Small intestine (tissue), 16 donors: ENCODE measurements at places on chromosomes 1 and 21.
A peak's percentile ranks its signal among the peaks of the same experiment; 100 is the strongest.

- DNase-seq = no peak
Measured at GRCh38 chr1:32286763-32287162, 5.1 kb upstream of the HDAC1 start.

- no peak for DNase-seq
Measured at GRCh38 chr1:233972563-233972950, 68.1 kb downstream of the SLC35F3 start.

DNA sequence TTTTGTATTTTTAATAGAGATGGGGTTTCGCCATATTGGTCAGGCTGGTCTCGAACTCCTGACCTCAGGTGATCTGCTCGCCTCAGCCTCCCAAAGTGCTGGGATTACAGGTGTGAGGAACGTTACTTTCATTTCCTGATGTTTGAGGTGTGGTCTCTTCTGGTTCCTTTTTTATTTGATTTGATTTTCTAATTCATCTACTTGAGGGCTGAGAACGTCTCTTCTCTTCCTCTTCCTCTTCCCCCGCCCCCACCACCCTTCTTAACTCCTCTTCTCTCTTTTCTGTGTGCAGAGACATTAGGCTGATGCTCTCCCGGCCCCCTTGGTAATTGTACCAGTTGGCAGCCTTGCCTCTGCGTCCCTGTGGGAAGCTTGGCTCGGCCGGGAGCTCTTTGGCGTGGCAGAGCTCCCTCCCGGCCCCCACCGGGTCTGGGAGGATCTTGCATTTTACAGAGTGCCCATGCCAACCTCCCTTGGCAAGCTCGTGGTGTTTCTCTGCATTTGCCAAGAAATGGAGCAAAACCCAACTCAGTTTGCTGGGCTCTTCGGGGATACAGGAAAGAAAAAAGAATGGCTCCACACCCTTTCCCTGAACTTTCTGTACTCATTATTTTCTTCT lies 19.9 kb downstream of the CRYAA start:
- DNase-seq = no peak

DNA sequence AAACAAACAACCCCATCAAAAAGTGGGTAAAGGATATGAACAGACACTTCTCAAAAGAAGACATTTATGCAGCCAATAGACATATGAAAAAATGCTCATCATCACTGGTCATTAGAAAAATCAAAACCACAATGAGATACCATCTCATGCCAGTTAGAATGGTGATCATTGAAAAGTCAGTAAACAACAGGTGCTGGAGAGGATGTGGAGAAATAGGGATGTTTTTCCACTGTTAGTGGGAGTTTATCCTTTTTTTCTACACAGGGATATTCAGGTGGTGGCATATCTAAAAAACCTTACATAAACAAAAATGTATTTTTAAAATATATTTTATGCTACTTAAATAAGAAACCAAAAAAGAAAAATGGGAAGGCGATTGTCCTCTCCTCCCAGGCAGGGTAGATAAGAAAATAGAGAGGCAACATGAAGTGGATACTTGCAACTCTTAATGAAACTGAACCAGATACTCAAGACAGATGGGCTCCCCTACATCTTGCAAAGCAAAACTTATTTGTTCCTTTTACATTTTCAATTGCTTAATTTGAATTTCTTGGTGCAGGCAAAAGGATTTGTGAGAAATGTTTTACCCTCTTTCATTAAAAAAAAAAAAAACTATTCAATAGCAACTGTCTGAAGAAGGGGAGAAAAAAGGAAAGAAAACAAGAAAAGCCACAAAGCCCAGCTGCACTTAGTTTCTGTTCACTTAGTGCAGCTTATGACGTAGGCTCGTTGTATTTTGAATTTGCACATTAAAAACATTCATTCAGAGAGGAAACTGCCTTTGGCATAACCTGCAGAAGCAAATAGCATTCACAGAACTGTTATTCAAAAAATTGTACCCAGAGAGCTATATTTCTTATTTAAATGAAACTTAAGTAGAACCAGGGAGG lies 36.9 kb upstream of the RGS1 start:
- peak; percentile 55 for DNase-seq

DNA sequence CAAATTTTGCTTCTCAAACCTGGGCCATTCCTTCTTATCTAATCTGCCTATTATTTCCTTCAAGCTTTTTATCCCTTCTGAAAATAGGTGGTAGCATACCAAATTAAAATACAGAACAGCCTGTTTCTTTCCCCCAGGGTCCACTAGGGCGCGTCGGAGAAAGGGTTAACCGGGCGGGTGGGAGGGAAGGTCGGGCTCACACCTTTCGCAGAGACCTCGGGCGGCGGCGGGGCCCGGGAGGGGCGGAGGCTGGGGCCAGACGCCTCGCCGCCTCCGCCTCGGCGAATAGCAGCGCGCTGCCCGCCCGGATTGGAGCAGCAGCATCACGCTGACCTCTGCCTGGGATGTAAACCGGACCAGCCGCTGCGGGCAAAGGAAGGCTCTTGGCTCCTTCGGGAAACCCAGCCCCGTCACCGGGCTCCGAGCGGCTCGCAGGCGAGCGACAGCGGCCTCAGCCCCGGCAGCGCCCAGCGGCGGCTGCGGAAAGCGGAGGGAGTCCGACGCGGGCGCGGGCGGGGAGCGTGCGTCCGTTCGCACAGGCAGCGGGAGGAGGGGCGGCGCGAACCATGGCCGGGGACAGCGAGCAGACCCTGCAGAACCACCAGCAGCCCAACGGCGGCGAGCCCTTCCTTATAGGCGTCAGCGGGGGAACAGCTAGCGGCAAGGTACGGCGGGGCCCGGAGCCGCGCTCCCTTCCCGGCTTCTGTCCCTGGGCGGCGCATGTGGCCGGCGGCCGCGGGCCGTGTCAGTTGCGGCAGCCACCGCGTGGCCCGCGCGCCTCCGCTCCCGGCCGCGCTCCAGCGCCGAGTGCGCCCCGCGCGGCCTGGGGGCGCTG lies at the start of gene UCK2:
Gene UCK2, plus strand, starts transcription at position 347 of the 835 bp plus-strand sequence. Its CDS starts 220 bp downstream, at position 567.
- DNase-seq = peak; percentile 82

DNA sequence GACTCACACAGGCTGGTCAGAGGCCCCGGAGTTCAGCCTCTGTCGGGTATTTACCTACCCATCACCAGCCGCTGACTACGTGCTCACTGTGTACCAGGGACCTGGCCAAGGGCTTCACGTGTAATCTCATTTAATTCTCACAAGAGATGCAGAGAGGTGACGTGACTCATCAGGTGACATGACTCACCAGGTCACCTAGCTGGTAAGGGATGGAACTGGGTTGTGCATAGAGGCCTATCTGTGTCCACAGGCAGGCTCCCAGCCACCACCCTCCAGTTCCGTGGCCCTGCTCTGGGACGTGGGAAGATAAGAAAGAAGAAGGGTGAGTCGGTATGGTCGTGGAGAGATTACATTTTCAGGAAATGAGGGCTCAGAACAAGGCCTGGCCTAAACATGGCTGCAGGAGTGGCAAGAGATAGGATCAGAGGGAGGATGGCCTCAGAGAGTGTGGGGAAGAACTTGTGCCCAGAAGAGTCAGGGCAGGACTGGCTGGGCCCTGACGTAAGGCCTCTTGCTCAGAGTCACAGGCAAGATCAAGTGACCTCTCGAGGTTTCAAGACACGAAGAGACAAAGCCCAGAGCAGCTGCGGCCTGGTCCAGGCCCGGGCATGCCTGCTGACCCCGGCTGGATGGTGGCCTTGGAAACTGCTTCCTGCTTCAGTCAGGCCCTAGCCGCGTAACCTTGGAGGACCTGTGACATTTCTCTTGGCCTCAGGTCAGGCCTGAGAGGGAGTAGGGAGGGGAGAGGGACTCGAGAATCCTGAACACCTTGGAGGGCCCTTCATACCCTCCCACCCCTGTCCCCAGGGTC lies 52.7 kb upstream of the WASF2 start:
- DNase-seq = peak; percentile 93

GRCh38 chr1:101451888-101452287 lies 215.1 kb downstream of the S1PR1 start:
- DNase-seq = no peak

DNA sequence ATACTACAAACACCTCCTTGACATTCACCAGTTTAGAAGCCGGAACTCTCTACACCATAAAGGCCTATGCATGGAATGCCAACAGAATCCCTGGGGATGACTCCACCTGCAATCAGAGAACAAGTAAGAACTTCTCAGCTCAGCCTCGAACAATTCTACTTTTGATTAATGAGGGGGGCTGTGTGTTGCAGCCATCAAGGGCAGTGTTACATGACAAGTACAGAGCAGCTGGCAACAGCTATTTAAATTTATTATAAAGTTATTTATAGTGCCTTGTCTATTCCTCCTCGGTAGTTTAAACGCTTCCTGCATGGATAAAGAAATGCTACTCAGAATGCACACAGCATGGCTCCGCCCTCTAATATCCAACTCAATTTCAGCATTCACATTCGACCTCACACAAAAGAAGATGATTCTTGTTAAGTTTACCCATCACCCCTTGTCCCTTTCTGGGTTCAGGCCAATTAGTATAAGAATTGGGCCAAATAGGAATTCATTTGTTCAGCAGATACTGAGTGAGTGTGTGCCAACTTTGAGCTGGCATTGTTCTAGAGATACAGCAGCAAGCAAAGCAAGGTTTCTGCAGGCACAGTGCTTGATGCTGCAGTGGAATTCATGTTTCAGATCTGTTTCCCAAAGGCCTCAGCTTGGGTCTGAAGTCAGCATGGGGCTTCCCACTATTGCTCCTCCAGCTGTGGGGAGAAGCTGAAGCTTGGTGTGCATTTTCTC lies 6.4 kb downstream of the FNDC7 start:
- DNase-seq = no peak

- peak; percentile 48 for DNase-seq
Measured at GRCh38 chr21:34073749-34074282, 438 bp downstream of the MRPS6 start.

- DNase-seq = no peak
Measured at GRCh38 chr21:28025111-28025510, 967.6 kb downstream of the LTN1 start.

- DNase-seq = no peak
Measured at GRCh38 chr1:240912821-240913220, 300.9 kb upstream of the GREM2 start.

DNA sequence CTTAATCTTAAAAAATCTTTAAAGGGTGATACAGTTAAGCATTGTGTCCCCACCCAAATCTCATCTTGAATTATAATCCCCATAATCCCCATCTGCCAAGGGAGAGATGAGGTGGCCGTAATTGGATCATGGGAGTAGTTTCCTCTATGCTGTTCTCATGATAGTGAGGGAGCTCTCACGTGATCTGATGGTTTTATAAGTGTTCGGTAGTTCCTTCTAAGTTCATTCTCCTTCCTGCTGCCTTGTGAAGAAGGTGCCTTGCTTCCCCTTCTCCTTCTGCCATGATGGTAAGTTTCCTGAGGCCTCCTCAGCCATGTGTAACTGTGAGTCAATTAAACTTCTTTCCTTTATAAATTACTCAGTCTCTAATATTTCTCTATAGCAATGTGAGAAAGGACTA lies 10.7 kb downstream of the DHRS3 start:
- no peak for DNase-seq

DNA sequence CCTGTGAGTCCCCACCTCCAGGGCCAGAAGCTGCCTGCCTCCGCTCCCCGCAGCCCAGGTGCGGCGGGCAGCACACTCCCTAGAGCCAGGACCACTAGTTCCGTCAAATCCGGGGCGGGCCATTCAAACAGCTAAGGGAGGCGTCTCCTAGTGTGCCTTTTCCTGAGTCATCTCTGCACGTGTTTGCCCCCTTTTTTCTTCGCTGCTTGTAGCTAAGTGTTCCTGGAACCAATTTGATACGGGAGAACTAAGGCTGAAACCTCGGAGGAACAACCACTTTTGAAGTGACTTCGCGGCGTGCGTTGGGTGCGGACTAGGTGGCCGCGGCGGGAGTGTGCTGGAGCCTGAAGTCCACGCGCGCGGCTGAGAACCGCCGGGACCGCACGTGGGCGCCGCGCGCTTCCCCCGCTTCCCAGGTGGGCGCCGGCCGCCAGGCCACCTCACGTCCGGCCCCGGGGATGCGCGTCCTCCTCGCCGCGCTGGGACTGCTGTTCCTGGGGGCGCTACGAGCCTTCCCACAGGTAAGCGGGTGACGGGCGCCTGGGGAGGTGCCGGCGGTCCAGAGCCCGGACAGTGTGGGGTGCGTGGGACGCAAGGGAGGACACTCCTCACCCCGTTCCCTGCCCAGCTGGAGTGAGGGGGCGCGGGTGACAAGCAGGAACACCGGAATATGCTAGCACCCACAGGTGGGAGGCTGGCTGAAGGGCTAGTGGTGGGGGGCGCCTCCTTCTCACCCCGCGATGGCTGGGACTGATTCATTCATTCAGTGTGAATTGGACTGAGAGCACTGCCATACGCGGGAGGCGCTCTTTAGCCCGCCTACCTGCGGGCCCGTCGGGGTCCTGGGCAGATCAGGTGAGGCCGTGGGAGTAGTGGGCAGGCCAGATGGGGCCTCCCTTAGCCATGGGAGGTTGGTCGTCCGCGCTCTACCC lies at the start of gene TNFRSF8:
Gene TNFRSF8, plus strand, starts transcription at position 163 of the 932 bp plus-strand sequence. Its CDS starts 296 bp downstream, at position 459.
- no peak for DNase-seq

GRCh38 chr1:94416901-94417727 lies 1.1 kb upstream of the ABCD3 start:
- peak; percentile 72 for DNase-seq

- peak; percentile 76 for DNase-seq
Measured at GRCh38 chr1:21232044-21232443, 55.3 kb upstream of the EIF4G3 start.

DNA sequence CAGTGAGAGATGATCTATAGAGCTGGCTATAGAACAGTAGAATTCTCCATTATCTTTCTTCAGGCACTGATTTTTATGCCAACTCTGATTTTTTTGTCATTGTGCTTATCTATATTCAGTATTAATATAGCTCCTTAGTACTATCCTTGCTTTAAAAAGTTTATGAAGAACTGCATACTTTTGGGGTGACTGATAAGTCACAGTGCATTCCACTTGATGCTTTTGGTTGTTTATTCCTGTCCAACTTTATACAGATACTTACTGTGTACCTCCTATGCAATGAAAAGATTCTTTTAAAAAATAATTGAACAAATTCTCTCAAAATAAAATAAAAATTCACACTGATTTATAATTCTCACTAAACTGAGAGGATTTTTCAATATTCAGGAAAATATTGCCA lies 71.6 kb downstream of the COL24A1 start:
- no peak for DNase-seq

DNA sequence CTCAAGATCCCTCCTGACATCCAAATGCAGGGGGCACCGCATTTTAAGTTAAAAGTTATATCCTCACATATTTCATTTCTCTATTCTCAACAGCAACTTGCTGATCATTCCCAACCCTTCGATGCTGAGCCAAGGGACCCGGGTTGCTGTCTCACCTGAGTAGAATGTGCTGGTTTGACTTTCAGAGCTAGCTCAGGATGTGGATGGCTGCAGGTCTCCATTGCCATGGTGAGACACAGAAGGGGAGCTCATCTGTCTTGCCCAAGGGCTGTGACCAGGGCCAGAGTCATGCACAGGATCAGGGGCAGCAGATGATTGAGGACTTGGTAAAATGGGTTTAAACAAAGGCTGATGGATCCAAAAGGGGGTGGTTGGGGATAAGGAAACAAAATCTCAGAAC lies 112.1 kb downstream of the HMGB4 start:
- DNase-seq = no peak
